HTR-8/SVneo (cell line): ENCODE measurements at places on chromosomes 4 and X.

- peak; percentile 79 for DNase-seq
Measured at GRCh38 chrX:71253253-71254091, 468 bp downstream of the ZMYM3 start.

DNA sequence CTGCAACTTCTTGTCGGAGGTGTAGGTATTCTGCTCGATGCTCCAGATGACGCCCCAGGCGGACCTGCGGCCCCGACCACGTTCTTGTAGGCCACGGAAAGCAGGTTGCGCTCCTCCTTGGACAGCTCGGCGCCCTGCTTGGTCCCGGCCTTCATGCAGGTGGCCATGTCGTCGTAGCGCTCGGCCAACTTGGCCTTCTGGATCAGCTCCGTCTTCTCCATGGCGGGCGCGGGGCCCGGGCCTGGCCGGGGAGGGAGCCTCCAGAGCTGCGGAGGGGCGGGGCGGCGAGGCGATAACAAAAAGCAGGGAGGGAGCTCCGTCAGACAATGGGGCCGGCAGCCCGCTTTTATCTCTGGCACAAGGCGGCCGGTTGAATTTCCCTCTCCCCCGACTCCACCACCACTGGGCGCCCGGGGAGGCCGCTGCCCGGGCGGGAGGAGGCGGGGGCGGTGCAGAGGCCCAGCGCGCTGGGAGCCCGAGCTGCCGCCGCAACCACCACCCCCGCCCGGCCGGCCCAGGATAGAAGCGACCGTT, 28.3 kb upstream of the DRP2 start:
- no peak for DNase-seq

GRCh38 chr4:53929955-53930798, 134.2 kb downstream of the CHIC2 start:
- peak; percentile 70 for DNase-seq

DNA sequence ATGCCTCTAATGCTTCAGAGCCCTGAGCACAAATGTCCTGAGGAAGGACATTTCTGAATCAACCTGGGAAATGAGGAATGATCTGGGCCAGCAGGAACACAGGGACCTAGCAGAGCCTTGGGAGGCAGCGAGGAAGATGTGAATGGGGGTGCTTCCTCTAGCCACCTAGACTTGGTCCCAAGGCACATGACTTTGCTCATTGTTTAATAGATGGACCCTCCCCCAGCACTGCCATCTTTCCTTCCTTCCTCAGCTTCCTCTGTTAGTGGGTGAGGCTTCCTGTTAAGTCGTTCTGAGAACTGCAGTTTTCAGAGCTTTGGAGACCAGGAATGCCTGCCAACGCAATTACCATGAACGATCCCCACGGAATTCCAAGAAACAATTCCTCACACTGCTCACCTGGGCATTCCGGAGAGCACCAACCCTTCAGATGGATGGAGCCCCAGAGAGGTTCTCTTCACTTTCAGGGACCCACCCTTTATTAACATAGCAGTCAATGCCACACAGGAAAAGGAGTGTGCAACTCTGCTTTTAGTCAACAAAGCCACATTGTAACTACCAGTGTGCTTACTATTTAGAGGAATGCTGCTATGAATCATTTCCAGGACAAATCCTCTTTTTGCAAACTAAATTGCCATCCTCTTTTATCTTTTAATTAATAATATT, 48.5 kb upstream of the STIM2 start:
- no peak for DNase-seq

DNA sequence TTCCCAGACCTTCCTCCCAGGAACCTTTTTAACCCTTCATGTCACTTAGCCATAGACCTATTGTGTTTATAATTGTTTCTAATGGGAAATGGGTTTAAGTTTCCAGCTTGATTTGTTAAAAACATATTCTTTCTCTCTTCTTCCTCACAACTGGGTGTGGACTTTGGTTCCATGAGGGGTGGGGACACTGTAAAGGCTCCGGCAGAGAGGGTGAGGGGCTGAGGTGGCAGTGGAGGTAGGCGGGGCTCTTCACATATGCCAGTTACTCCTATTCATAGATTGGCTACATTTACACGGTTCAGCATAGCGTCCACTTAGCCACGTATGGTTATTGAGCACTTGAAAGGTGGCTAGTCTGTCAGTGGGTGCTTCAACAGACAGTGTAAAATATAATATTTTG, 7.8 kb downstream of the INTS6L start:
- no peak for DNase-seq

DNA sequence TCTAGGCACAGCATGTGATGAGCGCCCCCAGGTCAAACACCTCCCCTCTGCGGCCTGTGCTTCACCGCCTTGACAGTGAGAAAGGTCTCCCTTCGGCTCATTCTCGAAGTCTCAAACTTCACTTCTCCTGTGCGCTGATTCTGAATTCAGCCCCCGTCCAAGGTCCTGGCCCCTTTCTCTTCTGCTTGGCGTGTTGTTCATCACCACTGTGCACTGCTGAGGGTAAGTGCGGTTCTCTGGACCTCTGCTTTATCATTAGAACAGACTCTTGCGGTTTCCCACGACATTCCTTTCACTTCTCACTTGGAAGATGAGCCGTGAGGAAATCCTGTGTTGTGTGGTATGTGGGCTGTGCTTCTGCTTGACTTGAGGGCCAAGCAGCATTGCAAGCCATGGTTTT, 11.9 kb downstream of the HTT-AS start:
- no peak for DNase-seq

GRCh38 chr4:157045507-157046127, 30.3 kb upstream of the GLRB start:
- DNase-seq = peak; percentile 69

- DNase-seq = no peak
Measured at GRCh38 chr4:48478273-48478672, 4.9 kb upstream of the SLC10A4 start.

DNA sequence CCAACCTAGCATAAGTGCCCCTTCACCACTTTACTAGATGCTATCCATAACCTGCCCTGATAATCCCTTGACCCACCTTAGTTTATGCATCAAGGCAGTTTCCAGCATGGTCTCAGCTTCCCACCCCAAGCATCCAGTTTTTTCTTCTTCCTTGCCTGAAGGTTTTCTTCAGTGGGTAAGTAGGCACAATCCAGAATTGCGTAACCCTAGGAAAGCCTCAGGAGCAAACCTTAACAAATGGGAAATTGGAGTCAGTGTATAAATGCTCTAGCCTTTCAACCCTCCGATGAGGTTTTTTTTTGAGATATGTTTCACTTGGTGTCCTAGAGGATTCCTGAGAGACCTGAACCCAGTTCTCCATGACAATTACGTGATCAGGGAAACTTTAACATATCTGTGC, 614.0 kb upstream of the BOD1L1 start:
- DNase-seq = no peak

- DNase-seq = no peak
Measured at GRCh38 chr4:139838811-139839210, 173.2 kb downstream of the MGST2 start.

DNA sequence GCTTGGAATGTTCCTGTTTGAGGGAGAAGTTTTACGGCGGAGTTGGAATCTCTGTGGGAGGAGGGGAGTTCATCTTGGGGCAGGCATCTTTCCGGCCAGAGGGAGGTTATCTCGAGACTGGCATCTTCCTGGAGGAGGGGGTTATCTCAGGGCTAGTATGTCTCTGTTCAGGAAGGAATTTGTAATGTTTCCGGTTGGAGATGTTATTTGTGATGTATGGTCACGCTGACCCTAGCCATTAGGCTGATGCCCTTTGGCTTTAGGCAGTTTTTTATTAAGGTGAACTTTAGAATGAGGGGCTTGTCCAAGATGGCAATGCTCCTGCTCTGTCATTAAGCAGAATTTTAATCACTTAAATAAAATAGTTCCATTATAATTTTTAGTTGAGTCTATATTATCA, 449.7 kb downstream of the PCDH10 start:
- DNase-seq = no peak

DNA sequence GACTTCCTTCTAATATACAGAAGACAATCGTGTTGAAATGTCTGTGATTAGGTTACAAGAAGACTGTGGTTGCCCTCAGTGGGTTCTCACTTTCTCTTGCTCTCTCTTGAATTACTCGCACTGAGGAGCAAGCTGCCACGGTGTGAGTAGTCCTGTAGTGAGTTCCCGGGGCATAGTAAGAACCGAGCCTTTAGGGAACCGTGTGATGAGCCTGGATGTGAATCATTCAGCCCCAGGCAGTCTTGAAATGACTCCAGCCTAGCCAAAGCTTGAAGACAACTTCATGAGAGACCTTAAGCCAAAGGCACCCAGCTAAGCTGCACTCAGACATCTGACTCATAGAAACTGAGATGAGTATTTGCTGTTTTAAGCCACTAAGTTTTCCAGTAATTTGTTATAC, 292.7 kb downstream of the SPOCK3 start:
- DNase-seq = peak; percentile 17

DNA sequence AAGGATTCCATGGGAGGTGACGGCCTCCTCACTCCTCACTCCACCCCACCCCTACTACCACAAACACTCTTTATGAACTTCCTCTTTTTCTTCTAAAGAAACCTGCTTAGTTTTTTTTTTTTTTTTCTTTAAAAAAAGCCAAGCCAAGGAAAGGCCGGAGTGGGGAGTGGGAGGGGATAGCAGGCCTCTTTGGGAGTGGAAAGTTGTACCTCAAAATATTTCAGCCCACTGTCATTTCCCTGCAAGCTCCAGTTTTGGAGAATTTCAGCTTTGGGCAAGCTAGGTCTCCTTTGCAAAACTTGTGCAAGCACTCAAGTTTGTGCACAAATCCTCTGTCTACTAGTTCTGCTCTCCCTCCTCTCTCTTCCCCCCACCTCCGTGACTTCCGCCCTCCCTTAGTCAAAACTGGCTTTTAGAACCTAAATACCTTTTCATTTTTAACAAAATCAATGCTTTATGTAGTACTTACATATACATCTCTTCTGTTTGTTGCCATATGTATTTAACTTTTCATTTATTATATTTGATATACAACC, 512 bp upstream of the ANTXR2 start:
- no peak for DNase-seq

- DNase-seq = no peak
Measured at GRCh38 chr4:150173982-150174398, 95.7 kb downstream of the DCLK2 start.

- no peak for DNase-seq
Measured at GRCh38 chr4:38681281-38681991, 17.4 kb downstream of the KLF3 start.

- no peak for DNase-seq
Measured at GRCh38 chr4:38323141-38323641, 340.8 kb upstream of the KLF3 start.

GRCh38 chr4:76898949-76899645, 1.2 kb upstream of the SOWAHB start:
- DNase-seq = no peak

DNA sequence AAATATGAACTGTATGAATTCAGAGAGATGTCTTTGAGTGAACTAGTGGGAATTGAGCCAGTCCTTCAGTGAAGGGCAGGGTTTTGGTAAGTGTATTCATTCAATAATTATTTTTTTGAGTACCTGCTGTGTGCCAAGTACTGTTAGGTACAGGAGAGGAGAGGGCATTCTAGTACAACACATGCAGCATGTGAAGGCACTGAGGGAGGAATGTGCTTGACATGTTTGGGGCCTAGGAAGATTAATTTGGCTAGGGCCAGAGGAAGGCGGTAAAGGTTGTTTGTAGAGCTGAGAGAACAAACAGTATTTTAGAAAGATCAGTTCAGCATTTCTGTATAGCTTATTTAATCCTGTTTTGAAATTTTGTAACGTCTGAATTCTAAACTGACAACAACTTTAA, 27.8 kb downstream of the APOOL start:
- no peak for DNase-seq

GRCh38 chr4:2893772-2894171, 50.1 kb downstream of the ADD1 start:
- DNase-seq = no peak

DNA sequence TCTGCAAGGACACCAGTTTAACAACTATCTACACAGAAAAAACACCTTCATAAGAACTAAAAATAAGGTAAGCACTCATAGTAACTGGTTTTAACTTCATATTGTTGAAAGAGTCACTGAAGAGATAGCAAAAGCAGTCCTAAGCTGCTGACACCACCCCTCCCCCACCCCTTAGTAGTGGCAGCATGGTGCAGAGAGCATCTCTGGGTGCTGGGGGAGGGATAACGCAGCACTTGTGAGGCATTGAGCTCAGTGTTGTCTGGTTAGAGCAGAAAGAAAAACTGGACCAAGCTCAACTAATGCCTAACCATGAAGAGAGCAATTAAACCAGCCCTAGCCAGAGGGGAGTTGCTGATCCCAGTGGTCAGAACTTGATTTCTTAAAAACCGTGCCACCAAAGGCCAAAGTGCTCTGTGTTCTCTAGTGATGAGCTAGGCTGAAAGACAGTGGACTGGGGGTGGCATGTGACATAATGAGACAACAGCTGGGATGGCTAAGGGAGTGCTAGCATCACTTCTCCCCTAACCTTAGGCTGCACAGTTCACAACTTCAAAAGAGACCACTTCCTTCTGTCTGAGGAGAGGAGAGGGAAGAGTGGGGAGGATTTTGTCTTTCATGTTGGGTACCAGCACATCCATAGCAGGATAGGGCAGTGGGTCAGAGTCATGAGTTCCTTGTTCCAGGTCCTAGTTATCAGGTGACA, 669.3 kb downstream of the PDHA2 start:
- no peak for DNase-seq

DNA sequence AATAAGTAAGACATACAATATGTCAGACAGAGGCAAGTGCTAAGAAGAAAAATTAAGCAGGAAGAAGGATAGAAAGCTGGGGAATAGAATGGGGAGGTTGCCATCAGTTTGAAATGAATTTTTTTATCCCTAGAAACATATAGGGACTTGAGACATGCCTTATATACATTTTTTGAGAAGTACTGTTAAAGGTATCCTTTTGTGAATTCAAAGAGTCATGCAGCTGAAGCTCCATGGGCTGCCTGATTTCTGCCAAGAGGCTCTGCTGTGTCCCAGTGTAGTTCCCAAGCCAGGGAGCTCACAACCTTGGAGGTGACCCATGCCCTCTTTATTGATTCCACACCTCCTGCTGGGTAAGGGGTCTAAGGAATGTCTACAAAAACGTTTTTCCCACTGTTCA, 564.6 kb upstream of the DIPK2B start:
- no peak for DNase-seq

DNA sequence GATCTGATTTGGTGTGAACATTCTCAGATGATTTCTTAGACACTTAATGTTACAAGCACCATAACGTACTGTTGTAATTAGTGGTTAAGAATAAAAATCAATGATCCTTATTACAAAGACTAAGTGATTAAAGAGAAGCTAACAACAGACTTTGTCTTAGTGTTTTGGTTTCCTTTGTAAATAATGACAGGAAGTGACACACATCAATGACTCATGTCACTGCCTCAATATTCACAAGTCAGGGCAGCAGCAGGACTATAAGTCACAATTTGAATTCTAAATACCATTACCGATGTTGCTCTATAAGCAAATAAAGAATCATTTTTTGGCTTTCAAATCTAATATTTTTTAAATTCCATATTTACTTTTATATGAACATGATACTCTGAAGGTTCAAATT, 115.8 kb upstream of the FAT4 start:
- DNase-seq = no peak

GRCh38 chr4:13492747-13493146, 8.6 kb upstream of the RAB28 start:
- no peak for DNase-seq
